NCI-H1417 treated with DMSO at 0.1 percent for 48 hours (cell line): ENCODE measurements at places on chromosomes 3 and 15.
A peak's percentile ranks its signal among the peaks of the same experiment; 100 is the strongest.

GRCh38 chr15:75449585-75450306, 1.7 kb downstream of the SIN3A start:
- no peak for DNase-seq

GRCh38 chr15:64519897-64520296, 59.5 kb downstream of the ZNF609 start:
- no peak for DNase-seq

GRCh38 chr3:104044002-104044401, 1322.7 kb upstream of the ALCAM start:
- no peak for DNase-seq

DNA sequence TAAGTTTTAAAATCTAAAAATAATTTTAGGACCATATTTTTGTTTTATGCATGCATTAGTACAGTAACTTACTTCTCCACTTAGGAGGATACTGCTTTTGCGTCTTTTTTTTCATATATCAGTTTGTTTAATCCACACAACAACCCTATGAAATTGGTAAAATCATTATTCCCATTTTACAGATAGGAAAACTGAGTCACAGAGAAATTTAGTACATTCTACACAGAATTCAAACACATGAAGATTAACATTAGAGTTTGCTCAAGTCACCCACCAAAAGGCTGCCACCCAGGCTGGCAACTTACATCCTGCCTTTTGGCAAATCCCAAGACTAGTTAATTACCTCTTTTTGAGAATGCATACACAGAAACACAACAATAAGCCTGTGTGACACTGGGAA, 28.7 kb downstream of the TNIK start:
- DNase-seq = no peak

DNA sequence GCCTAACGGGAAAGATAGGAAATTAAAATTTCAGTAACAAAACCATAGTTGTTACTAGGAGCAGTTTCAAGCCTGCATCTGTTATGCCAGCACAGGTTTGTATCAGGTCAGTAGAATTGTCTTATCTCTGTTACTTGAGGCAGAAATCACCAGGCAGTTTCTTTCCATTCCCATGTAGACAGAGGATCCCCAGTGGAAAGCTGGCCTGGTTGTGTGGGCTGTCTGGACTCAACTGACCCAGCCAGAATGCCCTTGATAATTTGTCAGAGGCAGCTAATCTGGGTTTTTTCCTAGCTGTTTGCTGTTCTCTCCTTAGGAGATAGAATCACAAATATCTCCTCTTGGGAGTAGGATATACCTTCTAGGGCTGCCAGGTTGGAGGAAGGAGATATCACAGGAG, 1044.7 kb downstream of the IGSF11 start:
- no peak for DNase-seq

- DNase-seq = no peak
Observed at GRCh38 chr3:56754741-56755417, 46.9 kb downstream of the ARHGEF3 start.

GRCh38 chr3:30006111-30006510, 600.3 kb upstream of the TGFBR2 start:
- no peak for DNase-seq

DNA sequence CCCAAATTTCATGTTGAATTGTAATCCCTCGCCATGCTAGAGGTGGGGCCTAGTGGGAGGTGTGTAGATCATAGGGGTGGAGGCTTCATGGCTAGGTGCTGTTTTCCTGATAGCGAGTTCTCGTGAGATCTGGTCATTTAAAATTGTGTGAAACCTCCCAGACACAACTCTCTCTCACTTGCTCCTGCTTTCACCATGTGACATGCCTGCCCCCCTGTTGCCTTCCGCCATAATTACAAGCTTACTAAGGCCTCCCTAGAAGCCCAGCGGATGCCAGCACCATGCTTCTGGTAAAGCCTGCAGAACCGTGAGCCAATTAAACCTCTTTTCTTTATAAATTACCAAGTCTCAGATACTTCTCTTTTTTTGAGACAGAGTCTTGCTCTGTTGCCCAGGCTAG, 36.0 kb downstream of the CCDC54 start:
- no peak for DNase-seq

DNA sequence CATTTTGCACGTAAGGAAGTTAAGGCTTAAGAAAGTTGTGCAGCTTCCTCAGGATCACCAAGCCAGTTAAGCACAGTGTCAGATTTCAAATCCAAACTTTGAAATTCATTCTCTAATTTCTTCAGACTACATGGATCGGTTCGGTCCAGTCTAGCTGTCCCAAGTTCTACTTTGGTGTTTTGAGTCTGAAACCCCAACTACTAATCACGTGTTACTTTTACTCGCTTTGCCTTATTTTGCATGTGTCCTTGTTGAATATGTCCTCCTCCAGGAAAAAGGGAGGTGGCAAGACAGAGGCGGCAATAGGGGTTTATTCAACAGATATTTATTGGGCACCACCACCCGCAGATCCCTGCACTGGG, 522 bp upstream of the GXYLT2 start:
- DNase-seq = no peak

GRCh38 chr15:34889476-34889875, 80.1 kb downstream of the AQR start:
- no peak for DNase-seq

DNA sequence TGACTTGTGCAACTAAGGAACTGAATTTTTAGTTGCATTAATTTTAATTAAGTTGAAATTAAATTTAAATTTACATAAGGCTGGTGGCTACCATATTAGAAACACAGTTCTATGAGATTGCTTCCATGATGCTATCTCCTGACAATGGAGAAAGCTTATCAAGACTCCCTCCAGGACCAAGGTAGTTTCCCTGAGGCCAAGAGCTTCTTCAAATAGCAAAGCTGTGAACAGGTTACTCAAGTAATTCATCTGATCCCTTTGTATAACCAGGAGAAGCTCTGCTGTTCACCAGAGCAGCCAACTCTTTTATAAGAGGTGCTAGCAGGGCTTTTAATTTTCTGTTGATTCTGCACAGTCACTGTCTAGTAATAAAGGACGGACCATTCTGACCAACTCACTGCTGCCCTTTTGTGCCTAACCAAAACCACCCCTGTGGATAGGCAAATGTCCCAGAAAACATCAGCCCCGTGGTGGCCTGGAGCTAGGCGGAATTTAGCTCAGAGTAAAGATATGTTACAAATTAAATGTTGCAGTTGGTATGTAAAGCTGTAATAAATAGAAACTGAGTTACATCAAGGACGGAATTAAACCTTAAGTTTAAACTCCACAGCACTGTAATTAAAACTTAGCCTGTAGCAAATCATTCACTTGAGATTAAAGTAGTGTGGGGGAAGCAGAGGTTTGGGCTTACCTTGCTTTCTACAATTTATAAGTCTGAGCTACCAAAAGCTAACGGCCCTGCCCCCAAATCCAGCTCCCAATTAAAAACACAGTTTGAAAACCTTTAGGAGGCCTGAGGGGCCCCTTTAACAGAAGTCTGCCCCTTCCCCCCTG, 55.6 kb upstream of the LRTM1 start:
- no peak for DNase-seq

DNA sequence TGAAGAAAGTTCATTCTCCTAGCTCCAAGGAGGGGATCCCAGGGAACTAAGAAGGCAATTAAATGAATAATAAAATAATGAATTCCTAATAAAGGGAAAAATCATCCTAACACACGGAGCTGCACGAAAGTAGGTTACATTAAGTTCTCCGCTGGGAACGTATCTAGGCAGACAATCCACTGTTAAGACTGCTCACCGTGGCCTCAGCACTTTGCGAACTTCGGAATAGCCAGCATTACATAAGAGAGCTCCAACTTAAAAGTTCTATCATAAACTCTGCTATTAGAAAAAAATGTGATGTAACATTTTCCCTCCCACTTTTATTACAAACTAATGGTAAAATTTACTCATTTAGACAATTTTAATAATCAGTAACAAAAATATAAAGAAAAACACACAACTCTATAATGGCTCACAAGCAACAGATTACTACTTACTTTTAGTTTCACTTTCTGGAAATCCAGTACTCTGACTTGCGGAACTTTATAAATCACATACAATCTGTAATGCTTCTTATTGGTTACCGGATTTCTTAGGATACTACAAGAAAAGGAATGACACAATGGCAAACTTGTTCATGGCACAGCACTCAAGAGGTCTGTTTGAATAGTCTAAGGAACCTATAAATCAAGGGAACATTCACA, 8.5 kb downstream of the SNRPA1 start:
- DNase-seq = no peak

DNA sequence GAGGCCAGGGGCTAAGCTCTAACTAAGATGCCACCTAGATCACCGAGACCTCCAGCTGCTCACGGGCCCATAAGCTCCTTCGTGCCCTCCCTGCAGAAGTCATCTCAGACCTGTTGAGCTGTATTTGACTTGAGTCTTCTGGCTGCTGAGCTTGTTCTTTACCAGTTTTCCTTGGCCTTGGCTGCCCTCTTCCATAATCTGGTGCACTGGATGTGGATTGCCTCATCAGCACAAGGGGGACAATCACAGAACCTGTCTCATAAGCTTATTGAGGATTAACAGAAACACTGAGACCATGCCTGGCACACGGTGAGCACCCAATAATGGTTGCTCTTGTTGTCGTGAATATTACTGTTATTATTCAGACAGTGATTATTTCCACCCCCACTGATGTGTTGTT, 101.1 kb downstream of the EPHB1 start:
- DNase-seq = no peak

- DNase-seq = no peak
Observed at GRCh38 chr15:85440451-85440850, 60.0 kb downstream of the AKAP13 start.

- no peak for DNase-seq
Observed at GRCh38 chr3:183825456-183826161, at the start of gene MAP6D1. Gene MAP6D1 (minus strand): TSS chr3:183825577. CDS start chr3:183825547, 30 bp downstream.

DNA sequence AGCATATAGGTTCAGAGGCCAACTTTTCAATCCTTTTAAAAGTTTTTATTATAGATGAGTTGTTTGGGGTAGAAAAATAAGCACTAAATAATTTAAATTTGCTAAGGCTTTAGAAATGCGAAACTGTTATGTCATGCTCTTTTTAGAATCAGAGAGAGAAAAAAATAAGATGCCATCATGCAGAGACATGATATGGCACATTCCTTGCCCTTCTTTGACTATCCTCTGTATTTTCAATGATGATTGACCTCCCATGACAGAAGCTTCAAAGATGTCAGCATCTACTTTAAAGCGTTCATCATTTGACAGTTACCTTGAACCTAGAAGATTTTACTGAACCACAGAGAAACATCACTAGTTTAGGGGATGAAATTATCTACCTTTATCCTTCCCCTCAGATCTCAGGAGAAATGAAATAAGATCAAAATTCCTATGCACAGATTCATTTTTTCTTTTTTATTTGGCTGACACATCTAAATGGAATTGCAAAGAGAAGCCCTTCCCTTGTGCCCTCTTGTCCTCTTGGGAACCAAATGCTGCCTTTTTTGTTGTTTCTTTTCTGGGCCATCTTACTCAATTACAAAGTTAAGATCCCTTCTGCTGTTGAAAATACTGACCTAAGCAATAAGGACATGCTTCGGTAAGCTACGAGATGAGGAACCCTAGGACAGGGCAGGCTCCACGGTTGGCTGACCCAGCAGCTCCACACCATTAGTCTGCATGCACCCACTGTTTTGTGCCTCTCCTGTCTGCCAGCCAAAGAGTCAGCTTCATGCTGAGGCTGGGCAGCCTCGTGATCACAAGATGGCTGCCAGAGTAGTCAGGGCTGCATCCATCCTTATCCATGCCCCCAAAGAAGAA, 289.7 kb upstream of the TPM1 start:
- no peak for DNase-seq

DNA sequence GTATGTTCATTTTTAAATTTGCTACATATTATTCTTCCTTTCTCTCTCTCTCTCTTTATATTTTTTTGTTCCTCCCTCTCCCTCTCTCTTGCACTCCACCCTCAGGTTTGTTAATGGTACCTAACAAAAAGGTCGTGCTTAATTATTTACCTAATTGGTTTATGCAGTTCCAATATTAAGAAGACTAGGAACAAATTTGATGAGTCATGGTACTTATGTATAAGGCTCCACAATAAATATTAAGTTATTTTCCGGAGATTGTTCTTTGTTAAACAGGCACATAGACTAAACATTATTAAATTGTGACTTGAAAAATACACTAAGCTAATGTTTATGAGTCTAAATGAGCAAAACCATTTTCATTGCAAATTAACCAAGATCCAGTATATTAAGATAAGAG, 1200.8 kb upstream of the ALCAM start:
- no peak for DNase-seq

DNA sequence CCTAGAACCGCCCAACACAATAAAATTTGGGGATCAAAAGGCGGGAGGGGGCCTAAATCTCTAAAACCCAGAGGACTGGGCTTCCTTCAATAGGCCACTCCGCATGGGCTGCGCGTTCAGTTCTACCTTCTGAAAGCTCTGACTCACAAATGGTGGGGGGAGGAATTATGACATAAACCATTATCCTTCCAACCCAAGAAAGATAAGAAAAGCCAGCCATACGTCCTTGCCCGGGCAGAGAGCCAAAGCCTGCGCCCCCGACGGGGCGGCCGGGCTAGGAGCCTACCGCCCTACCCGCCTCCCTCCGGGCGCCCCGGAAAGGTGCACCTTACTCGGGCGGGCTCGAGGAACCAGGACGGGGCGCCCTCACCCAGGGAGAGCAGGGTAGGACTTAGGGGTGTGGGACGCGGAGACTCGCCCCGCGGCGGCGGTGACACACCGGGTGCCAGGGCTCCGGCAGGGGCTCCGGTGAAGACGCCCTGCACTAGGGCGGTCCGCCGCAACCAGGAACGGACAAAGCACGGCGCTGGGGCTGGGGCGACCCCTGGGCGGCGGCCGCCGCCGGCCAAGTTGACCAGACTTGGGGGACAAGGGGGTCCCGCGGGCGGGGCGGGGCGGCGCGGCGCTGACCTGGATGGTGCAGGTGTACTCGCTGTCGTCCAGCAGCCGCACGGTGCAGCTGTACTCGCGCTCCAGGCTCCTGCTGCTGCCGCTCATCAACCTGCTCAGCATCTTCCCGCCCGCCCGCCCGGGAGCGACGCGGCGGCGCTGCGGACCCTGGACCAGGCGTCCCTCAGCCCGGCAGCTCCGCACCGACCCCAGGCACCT, 534 bp downstream of the FRMD5 start:
- DNase-seq = no peak

DNA sequence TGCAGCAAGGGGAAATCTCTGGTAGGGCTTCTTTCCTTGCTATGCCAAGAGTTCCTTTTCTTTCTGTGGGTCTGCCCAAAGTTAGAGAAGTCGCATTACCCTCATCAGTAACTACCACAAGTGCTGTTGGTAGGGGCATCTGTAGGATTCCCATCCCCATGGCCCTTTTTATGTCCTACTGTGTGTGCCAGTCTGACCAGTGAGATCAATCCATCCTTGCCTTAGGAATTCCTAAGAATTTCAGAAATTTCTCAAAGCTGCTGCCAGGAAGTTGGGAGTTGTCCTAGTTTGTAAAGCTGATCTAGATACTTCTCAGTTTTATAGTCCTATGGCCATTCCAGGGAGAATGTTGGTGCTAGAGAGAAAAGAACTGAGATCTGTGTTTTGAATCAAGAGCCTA, 36.5 kb downstream of the SH3GL3 start:
- DNase-seq = no peak

GRCh38 chr3:182212479-182213076, 500.9 kb downstream of the SOX2 start:
- peak; percentile 75 for DNase-seq
